ENCODE measurements at places on chromosomes 1 and 21.

- no peak for DNase-seq
Measured at GRCh38 chr1:229579059-229579673, 20.7 kb upstream of the ABCB10 start.

- no peak for DNase-seq
Measured at GRCh38 chr1:2554621-2555387, 1.4 kb upstream of the TNFRSF14 start.

DNA sequence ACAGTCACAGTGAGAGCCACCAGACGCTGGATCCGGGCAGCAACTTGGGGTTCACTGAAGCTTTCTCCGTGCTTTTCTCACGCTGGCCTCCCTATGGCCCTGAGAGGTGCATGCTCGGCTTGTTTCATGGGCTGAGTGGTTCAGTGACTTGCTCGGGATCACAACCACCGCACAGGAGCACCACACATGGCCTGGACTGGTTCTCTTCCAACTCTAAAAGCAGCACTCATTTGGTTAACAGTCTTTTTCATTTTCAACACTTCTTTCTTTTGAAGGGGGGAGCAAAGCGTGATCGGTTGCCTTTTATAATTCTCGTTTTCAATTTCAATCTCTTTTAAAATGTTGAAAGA, 26.2 kb downstream of the UBIAD1 start:
- DNase-seq: no peak

DNA sequence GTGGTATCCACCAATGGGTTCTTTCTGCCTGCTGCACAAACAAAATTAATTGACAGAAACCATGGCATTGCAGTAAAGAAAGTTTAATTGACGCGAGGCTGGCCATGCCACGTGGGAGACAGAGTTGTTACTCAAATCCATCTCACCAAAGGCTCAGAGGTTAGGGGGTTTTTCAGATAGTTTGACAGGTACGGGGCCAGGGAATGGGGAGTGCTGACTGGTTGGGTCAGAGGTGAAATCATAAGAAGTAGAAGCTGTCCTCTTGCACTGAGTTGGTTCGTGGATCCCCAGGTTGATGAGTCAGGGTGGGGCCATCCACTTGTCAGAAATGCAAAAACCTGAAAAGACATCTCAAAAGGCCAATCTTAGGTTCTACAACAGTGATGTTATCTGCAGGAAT, 941 bp upstream of the TBCE start:
- no peak for DNase-seq

DNA sequence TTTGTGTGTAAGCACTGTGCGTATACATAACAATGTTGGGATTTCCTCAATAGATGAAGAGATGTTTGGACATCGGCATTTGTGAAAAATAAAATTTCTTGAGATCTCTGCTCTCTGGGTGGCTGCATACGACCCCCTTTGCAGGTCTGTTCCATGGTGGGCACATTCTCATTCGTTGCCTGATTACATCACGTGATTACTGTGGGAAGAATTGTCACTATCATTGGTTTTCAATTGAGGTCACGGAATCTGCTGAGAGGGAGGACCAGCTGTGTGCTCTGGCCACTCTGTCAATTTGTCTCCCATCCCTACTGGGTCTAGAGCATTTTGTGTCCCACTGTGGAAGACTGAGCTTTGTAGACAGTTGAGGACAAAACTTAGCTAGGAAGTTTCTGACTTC, 81.8 kb downstream of the DISC1 start:
- DNase-seq: no peak

GRCh38 chr1:162236618-162237017, 140.0 kb downstream of the SPATA46 start:
- DNase-seq: no peak

- DNase-seq: no peak
Measured at GRCh38 chr21:29430576-29430975, 131.9 kb downstream of the BACH1 start.

DNA sequence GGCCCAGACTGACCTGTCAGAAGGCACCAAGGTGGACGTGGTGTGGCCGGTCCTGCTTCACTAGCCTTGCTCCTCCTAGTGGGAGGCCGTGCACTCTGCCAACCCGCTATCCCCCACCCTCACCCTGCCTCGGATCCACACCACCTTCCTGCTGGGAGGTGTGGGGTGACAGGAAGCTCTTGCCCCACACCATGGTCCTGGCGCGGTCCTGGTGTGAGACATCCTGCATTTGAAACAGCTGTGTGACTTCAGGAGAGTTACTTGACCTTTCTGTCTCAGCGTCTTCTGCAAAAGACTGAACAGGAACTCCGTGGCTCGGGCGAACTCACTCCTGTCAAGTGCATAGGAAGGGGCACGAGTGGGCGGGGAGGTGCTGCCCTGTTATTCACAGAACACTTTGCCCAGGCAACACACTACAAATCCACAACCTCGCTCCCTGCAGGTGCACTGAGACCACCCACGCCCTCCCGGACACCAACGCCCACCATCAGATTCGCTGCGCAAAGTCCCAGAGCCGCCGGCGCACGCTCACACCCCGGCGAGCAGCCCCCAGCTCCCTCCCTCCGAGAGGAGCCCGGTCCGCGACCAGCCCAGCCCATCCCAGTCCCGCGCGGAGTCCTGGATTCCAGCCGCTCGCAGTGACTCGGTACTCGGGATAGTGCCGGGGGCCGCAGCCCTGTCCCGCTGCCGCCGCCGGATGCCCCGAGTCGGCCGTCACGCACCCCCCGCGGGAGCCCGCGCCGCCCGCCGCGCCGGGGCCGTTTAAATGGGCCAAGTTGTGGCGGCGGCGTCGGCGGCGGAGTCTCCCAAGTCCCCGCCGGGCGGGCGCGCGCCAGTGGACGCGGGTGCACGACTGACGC, at the start of gene SAMD11:
Gene SAMD11, plus strand, starts transcription at position 793 of the 860 bp plus-strand sequence. CDS start 509 bp downstream, outside the sequence.
- peak; percentile 41 for DNase-seq

GRCh38 chr1:152107031-152107983, 7.9 kb downstream of the TCHH start:
- DNase-seq: no peak

DNA sequence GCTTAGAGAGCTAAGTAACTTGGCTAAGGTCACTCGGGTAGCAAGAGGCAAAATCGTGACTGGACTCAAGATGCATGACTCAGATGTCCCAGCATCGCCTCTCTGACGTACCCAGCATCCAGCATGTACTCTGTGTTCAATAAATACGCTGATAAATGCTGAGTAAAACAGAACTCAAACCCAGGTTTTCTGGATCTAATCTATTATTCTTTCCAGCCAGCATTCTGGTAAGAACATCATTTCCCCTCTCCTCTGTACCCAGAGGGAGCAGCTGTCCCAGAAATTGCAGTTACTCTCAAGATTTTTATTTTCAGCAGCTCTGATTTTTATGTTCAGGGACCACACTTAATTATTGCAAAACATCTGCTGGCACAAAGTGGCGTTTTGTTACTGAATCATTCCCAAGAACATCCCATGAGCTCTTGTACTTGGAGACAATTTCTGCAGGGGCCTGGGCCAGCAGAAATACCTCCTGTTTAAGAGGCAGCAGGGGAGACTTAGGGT, 249.0 kb downstream of the PRDM2 start:
- DNase-seq: no peak

GRCh38 chr21:44377922-44378645, 24.7 kb downstream of the TRPM2 start:
- DNase-seq: no peak

DNA sequence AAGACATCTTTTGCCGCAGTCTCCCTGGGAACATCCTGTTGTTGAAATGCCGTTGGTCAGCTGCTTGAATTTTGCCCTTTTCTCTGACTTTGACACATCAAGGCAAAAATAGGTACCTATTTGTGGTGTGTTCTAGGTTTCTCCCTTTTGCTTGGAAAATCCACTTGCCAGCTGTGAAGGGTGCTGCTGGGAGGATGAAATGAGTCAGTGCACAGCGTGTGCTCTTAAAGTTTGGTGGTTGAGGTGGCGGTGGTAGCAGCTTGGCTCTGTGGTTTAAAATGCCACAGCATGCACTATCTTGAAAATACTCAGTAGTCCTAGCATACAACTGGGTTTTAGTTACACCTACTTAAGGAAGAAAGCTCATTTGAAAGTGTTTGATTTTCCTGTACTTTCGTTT, 183.8 kb downstream of the DHRS3 start:
- DNase-seq: peak; percentile 25

GRCh38 chr21:39670701-39671100, 58.0 kb downstream of the B3GALT5 start:
- no peak for DNase-seq

GRCh38 chr1:2150801-2151200, 43.8 kb downstream of the FAAP20 start:
- DNase-seq: no peak

GRCh38 chr1:233509526-233509925, 104.4 kb upstream of the KCNK1 start:
- no peak for DNase-seq

- DNase-seq: no peak
Measured at GRCh38 chr1:167453123-167453522, 65.2 kb downstream of the CD247 start.

GRCh38 chr1:184743062-184743756, 11.4 kb downstream of the EDEM3 start:
- peak; percentile 34 for DNase-seq

DNA sequence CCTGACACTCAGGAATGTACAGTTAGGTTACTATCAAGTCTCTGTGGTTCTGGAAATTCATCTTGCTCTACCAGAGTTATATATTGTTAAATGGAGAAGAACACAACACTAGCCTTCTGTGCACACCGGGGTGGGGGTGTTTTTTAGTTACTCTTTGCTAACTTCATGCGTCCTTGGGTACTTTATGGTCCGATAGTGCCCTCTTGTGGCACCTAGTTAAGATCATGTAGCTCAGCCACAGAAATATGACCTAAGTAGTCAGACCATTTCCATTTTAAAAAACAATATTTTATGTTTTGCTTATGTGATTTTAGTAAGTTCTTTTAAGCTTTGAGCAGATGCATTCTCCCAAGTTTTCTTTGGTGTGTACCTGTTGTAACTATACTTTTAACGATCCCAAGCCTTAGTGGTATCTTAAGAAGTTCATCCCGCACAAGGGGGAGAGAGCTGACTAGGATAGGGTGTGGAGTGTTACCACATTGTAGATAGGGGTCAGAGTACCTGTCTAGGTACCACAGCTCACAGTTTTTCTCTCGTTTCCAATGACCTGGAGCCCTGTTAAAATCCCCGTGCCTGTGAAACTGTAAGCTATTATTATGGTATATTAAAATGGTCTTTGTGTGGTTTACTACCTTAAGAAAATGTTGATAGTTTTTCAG, 20.6 kb upstream of the SH3D21 start:
- DNase-seq: peak; percentile 29

DNA sequence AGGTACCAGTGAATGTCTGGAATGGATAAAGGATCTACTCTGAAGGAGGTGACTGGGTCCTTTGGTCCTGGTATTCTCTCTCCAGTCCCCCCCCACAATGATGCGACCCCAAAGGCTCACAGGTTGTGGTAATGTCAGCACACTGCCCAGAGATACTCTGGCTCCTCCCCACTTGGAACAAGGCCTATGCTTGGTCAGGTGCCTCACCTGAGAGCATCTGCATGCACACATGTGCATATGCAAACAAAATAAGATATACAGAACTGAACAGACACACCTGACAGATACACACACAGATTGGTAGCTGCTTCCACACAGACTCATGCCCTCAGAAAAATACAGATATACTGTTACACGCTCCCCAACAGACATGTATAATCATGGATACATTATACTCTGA, 33.5 kb downstream of the DMAP1 start:
- DNase-seq: no peak

DNA sequence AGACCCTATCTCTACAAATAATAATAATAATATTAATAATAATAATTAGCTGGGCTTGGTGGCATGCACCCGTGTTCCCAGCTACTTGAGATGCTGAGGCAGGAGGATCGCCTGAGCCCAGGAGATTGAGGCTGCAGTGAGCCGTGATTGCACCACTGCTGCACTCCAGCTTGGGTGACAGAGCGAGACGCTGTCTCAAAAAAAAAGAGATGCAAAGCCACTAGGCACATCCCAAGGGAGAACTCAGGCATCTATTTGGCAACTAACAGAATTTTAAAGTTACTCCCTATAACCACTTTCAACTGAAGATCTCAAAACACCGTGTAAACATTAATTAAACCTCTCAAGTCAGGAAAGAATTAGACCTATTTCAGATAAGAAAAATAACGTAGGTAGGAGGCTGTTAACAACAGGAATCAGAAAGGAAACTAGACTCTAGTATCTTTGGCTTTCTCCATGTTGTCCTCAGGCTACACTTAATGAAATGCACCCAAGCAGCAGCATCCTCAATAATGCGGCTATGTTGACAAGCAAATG, 3.7 kb downstream of the RNF19B start:
- DNase-seq: no peak

GRCh38 chr21:36511484-36512220, 31.7 kb upstream of the CLDN14 start:
- no peak for DNase-seq

- no peak for DNase-seq
Measured at GRCh38 chr1:154911691-154912550, 24.6 kb downstream of the PMVK start.

- DNase-seq: no peak
Measured at GRCh38 chr1:39104158-39105060, 78.3 kb downstream of the NDUFS5 start.
